DMS53 (cell line): ENCODE measurements at places on chromosomes 5 and 9.
A peak's percentile ranks its signal among the peaks of the same experiment; 100 is the strongest.

- DNase-seq = no peak
These were observed 11.1 kb downstream of the IL33 start for GRCh38 chr9:6226696-6227095.

DNA sequence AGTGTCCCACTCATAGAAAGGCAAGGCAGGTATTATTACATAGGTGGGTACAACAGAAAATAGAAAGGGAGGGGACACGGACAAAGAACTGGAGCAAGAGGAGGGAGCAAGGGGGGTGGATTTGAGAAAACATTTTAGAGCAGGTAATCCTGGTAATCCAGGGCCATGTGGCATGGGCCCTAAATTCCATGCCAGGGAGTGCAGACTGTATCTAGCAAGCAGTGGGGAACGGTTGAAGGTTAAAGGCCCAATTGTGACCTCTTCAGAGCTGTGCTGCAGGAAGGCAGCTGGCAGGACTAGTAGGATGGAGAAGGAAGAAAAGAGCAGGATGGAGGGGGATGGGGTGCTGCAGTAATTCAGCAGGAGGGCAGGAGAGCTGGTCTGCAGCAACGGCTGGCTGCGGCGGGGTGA is 75.2 kb downstream of the PDE6A start:
- DNase-seq = peak; percentile 12

- DNase-seq = peak; percentile 30
These were observed 1.0 kb upstream of the UBAP1 start for GRCh38 chr9:34177593-34178435.

DNA sequence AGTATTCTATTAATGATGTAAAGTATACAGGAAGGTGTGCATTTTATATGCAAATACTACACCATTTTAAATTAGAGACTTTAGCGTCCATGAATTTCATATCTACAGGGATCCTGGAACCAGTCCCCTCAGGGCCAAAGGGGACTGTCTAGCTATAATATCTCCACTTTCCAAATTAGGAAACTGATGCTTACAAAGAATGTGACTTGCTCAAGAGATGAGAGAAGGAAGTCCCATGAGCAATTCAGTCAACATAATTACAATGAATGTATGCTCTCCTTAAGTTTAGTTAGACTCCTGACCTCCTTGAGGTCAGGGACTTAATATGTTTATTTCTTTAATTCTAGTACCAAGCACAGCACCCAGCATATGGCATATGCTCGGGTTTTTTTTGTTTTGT is 23.7 kb downstream of the NIPBL start:
- no peak for DNase-seq

DNA sequence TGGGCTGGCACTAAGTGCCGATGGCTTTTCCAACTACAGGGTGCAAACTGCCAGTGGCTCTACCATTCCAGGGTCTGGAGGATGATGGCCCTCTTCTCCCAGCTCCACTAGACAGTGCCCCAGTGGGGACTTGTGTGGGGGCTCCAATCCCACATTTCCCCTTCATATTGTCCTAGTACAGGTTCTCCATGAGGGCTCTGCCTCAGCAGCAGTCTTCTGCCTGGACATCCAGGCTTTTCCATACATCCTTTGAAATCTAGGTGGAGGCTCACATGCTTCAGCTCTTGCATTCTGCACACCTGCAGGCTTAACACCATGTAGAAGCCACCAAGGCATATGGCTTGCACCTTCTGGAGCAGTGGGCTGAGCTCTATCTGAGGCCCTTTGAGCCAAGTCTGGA is 70.3 kb downstream of the TSSK1B start:
- peak; percentile 14 for DNase-seq

GRCh38 chr5:154518438-154518867 is 40.4 kb upstream of the HAND1 start:
- DNase-seq = no peak

- DNase-seq = peak; percentile 77
These were observed 26.7 kb downstream of the MARCHF11 start for GRCh38 chr5:16152601-16153568.

- no peak for DNase-seq
These were observed 276.3 kb downstream of the PSAT1 start for GRCh38 chr9:78573205-78573604.

GRCh38 chr5:135387629-135387960 is 11.4 kb downstream of the MACROH2A1 start:
- no peak for DNase-seq

GRCh38 chr5:150497989-150498317 is 10.0 kb upstream of the NDST1 start:
- DNase-seq = no peak

GRCh38 chr9:128149951-128150593 is 819 bp downstream of the LCN2 start:
- DNase-seq = no peak

DNA sequence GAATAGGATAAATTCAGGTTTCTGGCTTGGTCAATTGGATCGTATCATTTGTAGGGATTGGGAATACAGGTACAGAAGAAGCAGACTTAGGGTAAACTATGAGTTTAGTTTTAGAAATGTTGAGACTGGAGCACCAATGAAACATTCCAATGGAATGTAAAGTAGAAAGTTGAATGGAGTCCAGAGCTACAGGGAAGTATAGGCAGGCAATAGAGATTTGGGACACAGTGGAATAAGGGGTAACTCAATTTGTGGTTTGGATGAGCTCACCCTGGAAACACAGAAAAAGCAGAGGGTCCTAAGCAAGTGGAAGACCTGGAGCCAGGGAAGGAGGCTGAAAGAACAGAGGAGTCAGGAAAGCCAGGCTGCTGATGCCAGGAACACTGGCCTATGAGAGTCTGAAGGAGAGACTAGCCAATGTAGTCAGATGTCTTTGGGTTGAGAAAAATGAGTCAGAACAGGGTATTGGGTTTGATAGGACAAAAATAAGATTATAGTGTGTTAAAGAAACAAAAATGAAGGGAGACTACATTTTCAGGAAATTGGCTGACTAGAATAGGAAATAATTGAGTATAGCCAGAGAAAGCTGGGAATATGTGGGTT is 72.8 kb downstream of the STARD4 start:
- no peak for DNase-seq

DNA sequence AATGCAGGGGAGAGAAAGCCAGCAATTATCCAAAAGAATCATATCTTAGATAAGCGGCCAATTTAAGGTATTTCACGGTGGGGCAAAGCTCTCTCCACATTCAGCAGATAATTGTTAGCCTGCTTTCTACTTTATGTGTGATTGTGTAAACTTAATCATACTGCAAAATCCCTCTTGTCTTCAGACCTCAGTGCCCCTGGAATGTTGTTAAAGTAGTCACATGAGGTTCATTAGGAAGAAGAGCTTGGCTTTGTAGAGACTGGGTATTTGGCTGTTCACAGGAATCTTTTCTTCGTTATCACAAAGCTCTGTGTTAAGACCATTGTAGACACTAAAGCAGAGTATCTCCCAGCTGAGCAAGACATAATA is 127.0 kb downstream of the RFK start:
- no peak for DNase-seq

GRCh38 chr5:181222630-181223057 is 437 bp upstream of the TRIM41 start:
- DNase-seq = no peak

- DNase-seq = peak; percentile 69
These were observed at the start of gene ARID3C for GRCh38 chr9:34628656-34629490. Gene ARID3C, minus strand, starts transcription at chr9:34629066. Its CDS starts 1,052 bp downstream, at chr9:34628014.

DNA sequence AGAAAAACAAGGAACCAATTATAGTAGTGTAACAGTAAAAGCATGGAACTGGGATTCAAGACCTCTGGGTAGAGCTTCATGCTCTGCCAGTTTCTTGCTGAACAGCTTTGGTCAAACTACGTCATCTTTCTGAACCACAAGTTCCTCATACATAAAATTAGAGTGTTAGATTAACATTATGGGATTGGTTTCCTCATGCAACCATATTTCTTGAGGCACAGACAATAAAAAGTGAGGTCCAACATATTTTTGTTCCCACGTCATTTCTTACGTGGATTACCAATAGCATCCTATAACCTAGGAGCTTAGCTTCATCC is 354.8 kb downstream of the TMEM232 start:
- no peak for DNase-seq

GRCh38 chr5:178818094-178818493 is 41.7 kb upstream of the ZNF354B start:
- peak; percentile 17 for DNase-seq

- no peak for DNase-seq
These were observed 436.6 kb downstream of the DTWD2 start for GRCh38 chr5:118551716-118552115.

GRCh38 chr5:90886381-90886780 is 327.8 kb downstream of the ADGRV1 start:
- DNase-seq = no peak

GRCh38 chr5:179923436-179923835 is 15.7 kb upstream of the TBC1D9B start:
- DNase-seq = no peak

DNA sequence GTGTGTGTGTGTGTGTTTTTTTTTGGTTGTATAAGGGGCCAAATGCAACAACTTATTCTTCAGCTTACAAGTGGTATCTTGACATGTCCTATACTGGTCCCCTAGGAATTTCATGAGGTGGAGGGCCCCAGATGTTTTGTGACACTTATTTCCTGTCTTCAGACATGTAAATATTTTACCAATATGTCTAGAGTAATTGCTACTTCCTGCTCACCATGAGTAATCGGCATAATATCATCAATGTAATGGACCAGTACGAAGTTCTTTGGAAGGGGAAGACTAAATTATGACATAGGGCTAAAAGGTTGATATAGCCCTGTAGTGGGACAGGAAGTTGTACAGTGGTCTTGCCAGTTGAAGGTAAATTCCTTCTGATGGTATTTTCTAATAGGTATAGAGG is 3.7 kb upstream of the OTULIN start:
- no peak for DNase-seq

DNA sequence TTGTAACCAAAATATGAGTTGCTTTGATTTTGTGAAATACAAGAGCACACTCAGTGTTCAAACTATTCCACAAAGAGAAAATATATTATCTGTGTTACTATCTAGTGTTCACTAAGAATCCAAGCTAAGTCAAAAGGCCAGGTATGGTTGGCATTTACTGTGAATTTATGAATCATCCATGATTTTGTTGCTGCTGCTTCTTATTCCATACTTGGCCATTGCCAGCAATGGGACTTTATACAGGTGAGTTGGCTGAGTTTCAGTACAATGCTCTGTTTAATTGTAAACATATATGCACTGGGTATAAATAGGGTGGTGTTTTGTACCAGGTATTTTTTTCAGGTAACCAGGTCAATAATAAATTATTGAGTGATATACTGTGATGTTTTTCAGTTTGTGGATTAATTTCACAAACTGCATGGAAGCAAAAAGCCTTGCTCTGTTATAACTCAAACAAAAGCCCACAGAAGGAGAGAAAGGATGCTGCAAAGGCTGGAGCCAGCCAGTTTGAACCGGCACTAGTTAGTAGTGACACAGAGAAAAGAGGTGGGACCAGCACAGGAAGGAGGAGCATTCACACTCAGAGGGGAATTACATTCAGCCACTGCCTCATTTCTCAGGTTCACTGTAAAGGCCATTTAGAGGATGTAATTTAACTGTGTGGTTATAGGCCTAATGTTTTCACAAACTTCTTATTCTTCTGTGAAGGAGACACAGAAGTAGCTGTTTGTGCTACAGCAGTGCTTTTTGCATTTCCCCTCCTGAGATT is 381.8 kb downstream of the ADGRV1 start:
- peak; percentile 80 for DNase-seq

- DNase-seq = no peak
These were observed 325.2 kb downstream of the PSAT1 start for GRCh38 chr9:78622126-78622525.

DNA sequence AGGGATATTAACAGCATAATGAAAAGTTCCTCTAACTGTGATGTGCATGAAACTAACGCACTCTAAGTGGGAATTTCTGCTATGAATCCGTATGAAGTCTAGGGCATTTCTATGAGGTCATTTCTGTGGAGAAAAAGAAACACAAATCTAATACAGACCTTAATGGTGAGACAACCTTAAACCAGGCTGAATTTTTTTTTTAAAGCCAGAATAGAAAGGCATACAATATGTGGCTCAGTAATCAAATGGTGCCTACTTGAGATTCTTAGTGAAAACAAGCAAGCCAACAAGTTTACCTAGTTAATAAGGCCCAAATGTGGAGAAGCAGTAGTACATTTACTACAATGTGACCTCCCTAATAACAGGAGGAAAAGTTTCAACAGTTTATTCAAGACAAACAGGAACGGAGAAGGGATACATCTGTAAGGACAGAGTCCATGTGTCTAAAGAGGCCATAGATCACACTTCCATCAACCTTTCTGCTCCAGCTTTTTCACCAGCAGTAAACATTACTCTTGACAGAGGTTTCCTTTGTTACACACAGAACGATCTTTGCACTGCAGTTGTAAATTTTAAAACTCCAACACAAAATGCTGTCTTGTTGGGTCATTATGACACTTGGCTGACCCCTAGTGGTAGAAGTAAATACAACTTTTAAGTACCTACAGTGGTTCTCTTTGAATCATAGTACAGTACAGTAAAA is 26.2 kb downstream of the CARNMT1 start:
- DNase-seq = peak; percentile 82

- DNase-seq = no peak
These were observed 332.4 kb downstream of the NTRK2 start for GRCh38 chr9:85001925-85002324.

GRCh38 chr5:180813420-180813819 is 10.8 kb upstream of the MGAT1 start:
- DNase-seq = peak; percentile 29

DNA sequence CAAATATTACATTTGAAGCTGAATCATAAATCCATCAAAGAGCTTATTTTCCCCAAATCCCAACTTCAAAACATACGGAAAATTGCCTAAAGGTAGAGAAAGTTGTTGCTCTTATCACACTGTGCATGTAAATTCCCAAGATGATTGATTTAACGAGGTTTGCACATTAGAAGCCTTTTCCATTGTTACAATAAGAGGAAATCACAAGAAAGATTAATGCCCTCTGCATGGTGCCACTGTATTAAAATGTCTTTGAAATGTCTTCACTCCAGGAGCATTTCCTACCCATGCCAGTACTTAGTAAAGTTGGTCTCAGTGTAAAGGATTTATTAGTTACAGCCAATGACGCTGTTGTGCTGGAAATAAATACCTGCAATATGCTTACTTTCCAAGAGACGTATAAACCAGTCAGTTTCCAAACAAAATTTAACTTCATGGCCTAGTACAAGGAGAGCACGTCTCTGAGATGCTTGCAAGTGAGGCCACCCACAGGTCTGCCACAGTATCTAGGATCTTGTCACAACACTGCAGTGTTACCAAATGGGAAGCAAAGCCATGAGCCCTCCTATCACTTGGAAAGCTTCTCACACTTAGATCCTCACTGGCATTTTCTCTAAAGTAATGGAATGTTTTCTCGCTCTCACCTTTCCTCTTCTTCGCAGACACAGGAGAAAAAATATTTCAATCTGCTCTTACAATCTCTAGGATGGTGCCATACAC is 112.4 kb downstream of the CETN3 start:
- DNase-seq = no peak

DNA sequence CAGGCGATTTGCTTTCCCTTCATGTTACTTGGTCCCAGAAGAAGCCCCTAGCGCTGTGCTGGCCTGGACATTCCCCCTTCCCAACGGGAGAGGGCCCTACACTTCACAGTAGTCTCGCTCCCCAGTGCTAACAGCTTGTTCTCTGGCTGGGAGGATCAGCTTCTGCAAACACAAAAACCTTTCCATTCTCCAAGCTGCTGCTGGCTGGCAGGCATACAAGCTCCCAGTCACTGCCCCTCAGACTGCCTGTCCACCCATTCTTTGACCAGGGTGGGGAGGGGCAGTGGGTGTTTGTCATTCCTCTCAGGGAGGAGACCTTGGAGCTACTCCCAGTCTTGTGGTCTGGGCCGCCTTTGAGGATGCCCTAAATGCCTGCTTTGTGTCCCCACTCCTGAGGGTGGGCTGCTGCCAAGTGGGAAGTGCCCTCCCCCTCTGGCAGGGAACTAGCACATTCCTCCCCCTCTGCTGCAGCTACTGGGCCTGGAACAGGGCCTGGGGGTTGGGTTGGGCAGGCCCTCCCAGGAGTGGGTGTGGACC is 20.8 kb downstream of the ENHO start:
- DNase-seq = no peak
